Mesendoderm (in vitro differentiated cells): ENCODE measurements at places on chromosomes 11 and 22.

- peak; percentile 97 for DNase-seq
Observed at GRCh38 chr11:72238040-72238450, 5.9 kb downstream of the PHOX2A start.

DNA sequence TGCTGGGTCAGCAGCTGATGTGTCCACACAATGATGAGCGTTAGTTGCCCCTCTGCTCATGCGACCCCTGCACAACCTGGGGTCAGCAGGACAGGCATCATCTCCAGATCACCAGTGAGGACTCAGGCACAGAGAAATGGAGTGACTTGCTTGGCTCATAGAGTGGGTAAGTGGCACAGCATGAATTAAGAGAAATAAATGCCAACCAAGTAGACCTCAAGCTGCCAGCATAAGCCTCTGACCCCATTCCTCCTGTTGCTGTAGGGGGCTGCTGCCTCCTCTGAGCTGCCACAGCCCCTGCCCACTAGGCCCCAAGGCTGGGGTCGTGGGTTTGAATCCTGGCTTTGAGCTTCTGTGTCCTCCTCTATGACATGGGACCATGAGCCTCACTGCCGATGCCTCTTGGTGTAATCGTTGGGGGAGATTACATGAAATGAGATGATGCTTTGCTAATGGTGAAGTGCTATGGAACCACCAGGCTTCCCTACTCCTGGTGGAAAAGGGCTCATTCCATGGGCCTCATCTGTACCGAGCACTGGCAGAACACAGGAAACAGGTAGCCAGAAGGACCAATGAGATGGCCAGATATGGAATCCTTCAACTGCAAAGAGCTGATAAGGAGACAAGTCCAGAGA is 33.6 kb downstream of the LRRC32 start:
- DNase-seq = no peak

DNA sequence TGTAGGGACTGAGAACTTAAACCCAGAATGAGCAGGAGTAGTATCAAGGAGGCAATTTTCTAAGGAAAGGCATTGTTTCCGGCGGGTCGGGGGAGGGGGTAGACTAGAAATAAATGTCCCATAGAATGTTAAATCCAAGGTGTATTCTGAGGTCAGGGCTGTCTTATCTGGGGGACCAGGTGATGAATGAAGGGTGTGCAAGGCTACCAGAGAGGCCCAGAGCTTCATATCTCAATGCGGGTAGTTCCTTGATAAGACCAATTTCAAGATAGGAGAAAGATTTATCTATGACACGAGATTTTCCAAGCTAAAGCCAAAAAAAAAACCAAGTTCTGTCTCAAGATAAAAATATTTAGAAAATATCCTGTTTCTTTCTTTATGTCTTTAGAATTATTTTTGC is 8.3 kb upstream of the RCE1 start:
- DNase-seq = no peak

- no peak for DNase-seq
Observed at GRCh38 chr11:35003658-35004057, 87.2 kb downstream of the PDHX start.

DNA sequence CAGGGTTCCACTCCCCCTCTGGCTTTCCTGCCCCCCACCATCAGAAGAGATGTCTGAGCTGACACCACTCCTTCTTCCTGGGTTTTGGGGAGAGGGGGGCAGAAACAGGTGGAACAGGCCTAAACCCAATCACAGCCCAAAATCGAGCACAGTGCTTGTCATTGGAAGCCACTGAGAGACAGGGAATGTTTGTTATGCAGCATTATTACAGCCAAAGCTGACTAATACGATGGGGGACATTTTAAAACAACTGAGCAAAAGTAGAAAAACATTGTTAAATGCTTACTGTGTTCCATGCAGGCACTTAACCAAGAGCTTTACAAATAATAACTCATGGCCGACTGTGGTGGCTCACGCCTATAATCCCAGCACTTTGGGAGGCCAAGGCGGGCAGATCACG is 32.5 kb upstream of the RTL6 start:
- DNase-seq = no peak

DNA sequence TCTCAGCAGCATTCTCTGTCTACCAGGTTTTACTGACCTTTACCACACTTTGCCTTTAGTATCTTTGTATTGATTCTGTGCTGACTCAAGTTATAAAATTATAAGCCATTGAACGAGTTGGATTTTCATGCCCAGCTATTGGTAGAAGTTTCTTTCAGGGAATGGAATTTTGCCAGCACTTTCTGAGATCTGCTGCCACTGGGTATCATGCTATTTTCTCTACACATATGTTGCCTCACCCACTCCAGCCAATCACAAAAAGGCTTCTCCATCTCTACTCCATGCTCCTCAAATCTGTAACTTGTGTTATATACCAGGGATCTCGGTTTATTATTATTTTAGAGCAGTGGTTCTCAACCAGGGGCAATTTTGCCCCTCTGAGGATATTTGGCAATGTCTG is 25.2 kb downstream of the C11orf96 start:
- no peak for DNase-seq

DNA sequence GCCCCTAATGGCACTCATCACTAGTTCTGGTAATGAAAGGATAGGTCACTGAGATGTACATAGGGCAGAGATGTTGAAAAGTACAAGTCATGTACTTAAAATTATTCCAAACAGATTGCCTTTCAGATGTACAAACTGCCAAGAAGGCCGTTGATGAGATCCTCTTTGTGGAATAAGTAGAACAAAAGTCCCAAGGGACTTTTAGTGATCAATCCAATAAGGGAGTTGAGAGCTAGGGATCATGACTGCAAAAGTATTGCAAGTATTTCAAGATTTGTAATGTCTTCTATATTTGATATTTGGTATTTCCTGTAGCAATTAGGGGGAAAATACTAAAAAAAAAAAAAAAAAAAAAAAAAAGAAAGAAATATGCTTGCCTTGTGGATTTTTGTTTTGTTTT is 82.2 kb downstream of the ATG16L2 start:
- no peak for DNase-seq

DNA sequence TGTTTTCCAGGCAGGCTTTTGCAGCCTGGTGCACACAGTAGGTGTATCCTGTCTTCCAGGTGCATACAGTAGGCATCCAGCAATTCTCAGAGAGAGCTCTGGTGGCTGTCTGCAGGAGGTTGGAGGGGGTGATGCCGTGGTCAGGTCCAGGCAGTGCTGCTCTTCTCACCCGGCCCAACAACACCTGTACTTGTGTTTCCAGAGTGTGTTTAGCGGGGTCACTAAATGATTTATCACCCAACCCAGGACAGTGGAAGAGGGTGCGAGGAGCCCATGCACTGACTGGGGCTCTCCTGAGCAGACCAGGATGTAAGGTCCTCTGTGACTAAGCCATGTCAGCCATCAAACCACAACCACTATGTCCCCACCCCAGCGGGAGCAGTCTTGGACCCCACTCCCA is 18.6 kb upstream of the FGF3 start:
- no peak for DNase-seq

DNA sequence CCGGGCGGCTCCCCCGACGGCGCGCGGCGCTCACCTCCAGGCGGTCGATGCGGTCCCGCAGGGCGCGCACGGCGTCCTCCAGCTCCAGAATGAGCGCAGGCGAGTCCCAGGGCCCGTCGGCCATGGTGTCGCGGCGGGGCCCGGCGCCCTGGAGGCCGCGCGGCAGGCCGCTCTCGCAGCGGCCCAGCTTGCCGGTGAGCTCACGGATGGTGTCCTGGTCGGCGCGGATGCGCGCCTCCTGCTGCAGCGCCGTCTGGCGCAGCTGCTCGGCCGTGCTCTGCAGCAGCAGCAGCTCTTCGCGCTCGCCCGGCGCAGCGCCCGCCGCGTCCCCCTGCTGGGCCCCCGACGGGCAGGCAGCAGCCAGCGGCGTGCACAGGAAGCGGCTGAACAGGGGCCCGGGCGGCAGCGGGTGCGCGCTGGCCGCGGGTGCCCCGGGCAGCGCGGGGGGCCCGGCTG is 599 bp downstream of the NPTXR start:
- peak; percentile 85 for DNase-seq

GRCh38 chr22:45587638-45588505 is 83.8 kb upstream of the ATXN10 start:
- no peak for DNase-seq

GRCh38 chr11:46808799-46809431 is 37.2 kb downstream of the CKAP5 start:
- DNase-seq = peak; percentile 38

GRCh38 chr11:122671400-122671891 is 15.9 kb downstream of the UBASH3B start:
- DNase-seq = no peak

GRCh38 chr22:47806894-47807293 is 1044.4 kb downstream of the TBC1D22A start:
- no peak for DNase-seq

GRCh38 chr22:27588268-27588667 is 213.3 kb downstream of the MN1 start:
- no peak for DNase-seq

DNA sequence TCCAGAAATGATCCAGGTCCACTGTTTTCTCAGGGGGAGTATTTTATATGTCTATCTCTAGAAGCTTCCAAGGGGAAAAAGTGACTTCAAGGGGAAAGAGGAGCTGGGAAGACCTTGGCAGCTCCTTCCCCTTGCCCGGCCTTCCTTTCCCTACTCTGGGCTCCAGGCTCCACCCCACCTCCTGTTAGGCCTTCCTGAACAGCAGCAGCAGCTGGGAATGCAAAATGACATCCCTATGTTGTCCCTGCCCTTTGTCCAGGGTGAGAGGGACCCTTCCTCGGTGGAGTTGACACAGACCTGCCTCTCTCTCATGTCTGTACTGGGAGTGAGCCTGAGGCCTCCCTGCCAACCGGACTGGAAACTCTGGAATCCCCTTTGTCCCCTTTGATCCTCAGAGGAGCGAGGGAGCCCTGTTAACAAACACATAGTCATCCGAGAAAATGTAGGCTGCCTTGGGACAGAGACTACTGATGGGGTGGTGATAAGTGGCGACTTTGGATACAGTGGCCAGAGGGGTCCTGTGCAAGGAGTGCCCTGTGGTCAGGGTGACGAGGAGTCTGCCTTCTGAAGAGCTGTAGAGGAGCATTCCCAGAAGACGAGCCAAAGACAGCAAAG is 9.0 kb upstream of the MALAT1 start:
- peak; percentile 71 for DNase-seq

- no peak for DNase-seq
Observed at GRCh38 chr22:38300946-38301345, 16.3 kb downstream of the CSNK1E start.

DNA sequence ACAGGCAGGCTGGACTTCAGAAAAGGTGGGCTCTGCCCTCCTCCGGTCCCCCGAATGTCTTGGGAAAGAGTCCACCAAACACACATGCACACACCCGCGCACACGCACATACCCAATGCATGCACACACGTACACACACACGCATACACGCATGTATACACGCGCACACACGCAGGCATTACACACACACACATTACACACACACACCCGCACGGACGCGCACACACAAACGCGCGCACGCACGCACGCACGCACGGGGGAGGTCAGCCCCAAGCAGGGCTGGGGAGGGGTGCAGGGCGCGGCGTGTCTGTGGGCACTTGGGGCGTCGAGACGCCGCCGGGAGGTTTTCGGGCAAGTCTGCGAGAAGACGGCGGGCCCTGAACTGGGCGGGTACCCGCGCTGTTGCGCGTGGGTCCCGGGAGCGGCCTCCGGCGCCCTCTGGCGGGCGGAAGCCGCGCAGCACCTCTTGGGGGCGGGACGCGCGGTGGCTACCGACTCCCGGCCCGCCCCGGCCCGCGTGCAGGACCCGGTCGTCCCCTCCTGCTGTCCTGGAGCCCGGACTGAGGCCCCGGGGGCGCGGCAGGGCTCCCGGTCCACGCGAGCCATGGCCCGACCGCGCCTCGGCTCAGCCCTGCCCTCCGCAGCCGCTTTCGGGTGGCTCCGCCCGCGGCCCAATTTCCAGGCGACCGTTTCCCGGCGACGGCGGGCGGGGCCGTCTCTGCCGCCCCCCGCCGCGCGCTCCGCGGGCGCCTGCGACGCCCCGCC is 3.6 kb downstream of the SEPTIN5 start:
- DNase-seq = peak; percentile 56

- DNase-seq = no peak
Observed at GRCh38 chr11:134862105-134862502, 450.1 kb upstream of the B3GAT1 start.

- DNase-seq = no peak
Observed at GRCh38 chr11:32905028-32905667, 12.5 kb downstream of the QSER1 start.

DNA sequence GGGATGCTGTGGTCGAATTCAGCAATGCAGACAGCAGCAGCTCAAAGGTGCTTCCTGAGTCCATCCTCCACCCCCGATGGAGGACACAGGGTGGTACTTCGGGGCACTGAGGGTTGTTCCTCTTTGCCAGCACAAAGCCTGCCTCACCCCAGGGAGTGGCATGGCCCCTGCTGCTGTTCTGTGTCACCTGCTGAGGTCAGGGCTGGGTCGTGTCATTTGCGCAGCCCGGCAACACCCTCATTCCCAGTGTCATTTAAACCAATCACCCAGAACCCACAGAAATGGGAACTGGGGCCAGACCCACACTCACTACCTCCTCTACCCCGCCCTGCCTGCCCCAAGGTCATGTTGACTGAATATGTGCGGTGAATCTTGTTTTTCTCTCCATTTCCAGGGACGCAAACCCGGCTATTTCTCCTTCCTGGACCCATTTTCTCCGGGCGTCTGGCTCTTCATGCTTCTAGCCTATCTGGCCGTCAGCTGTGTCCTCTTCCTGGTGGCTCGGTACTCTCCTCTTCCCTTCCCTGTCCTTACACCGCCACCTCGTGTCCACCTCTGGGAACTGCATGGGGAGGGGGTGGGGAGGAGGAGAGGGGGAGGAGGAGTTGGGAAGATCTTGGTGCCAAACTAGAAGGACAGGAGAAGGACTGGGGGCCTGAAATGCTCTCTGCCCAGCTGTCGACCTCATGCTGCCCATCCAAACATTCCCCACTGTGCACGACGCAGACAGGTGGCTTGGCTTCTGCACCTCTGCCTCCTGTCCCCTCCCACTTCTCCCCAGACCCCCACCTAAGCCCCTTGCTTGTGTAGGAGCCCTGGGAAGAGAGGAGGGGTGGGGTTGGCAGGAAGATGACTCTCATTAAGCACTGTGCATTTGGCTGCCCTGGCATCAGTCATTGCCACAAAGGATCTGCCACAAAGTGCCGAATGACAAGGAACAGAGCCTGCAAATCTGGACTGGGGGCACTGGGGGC is 71.2 kb upstream of the TBCEL start:
- DNase-seq = peak; percentile 96

DNA sequence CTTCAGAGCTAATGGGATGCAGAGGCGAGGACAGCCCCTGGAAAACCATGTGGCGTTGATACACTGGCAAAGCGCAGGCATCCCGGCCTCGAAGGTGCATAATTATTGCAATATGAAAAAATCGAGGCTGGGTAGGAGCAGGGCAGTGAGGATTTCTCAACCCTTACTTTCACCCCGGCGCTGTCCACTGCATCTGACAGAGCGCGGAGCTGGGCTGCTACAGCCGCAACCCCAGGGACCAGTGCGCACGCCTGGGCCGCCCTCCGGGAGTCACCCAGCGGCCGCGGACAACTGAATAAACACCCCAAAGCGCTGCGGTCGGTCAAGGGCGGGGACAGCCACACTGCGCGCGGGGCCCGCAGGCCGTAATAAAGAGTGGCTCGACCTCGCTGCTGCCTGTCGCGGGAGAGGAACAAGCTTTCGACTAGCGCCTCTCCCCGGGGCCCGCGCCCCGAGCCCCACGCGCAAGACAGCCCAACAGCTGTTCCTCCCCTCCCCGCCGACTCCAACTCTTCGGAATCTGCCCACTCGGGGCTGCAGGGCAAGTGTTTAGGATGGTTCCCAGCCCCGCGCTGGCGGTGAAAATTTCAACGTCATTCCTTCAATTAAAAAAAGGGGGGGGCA is 3.6 kb upstream of the WT1 start:
- DNase-seq = no peak
